ENCODE measurements at places on chromosomes 1 and 21.

DNA sequence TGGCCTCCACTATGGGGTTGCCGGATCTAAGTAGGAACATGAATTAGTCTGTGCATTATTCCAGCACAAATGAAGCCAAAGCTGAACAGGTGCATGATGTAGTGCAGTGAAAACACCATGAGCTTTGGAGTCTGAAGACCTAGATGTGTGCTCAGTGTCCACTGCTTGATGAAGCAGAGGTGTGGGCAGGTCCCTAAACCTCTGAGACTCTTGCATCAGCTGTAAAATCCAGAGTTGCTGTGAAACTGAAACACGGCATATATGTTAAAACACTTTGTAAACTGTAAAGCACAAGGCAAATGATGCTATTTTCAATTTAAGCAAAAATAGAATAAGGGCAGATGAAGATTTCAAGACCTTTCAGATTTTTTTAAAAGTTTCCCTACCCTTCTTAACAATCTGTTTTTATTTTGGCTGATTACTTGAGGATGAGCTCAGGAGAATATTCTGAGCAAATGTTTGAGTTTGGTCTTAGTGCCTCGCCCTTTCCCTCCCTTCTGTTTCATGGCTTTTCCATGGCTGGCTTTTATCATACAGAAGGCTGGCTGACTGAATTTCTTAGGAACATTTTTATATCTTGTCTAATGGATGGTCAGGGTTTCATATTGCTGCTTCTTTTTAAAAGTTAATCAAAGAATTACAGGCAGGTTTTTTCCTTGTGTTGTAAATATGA lies 221.8 kb downstream of the NTNG1 start:
- no peak for DNase-seq

GRCh38 chr1:197786280-197786679 lies 11.0 kb upstream of the DENND1B start:
- DNase-seq = no peak

- no peak for DNase-seq
These were observed 145.5 kb downstream of the VPS13D start for GRCh38 chr1:12375133-12375829.

DNA sequence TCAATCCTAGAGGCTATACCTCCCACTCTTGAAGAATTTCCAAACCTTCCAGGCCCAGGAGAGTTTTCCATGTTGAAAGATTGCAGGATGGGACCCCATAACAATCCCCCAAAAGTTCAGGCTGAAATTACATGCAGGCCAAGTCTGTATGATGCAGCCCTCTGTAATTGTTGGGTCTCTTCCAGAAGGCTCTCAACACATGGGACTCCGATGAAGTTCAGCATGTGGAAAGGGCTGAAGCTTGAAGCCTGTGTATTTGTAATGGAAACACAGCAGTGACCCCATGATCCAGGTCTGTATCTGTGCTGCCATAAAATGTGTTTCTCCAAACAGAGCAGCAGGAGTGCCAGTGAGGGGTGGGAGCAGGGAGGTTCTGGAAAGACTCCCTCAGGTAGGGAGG lies 202.5 kb upstream of the LYPLAL1 start:
- DNase-seq = no peak

GRCh38 chr1:212688341-212689047 lies 11.1 kb downstream of the BATF3 start:
- DNase-seq = no peak

DNA sequence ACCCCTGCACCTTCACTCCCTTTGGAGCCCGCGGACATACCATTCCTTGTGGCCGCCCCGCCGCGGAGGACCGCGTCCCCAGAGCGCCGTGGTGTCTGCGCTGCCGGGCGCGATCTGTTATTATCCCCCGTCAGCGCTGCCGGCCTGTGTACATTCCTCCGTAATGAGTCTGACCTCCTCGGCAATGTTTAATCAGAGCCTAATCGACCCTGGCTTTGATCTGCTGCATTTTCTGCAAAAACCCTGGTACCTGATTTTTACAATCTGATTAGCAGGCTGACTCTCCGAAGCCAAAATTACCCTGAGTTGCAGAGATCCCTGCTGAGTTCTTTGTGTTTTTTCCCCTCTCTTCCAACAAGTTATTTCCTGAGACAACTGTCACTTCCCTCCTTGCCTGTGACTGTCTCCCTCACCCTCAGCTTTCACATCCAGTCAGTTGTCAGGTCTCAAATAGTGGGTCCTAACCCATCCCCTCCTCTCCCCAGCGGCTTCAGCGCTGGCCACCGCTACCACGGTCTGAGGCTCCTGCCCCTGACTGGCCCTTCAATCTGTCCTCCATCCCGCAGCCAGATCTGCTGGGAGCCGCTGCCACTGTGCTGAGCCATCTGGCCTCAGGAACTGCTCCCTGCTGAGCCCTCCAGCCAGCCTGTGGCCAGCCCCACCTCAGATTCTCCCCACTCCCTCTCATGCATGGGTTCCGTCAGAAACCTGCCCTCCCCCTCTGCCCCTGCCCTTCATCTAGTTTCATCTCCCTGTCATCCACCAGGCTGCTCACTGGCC lies 53.5 kb downstream of the GLIS1 start:
- no peak for DNase-seq

- no peak for DNase-seq
These were observed 59.9 kb downstream of the CLEC20A start for GRCh38 chr1:178436899-178437298.

GRCh38 chr1:167425482-167425881 lies 92.8 kb downstream of the CD247 start:
- no peak for DNase-seq

- no peak for DNase-seq
These were observed 120.1 kb downstream of the USP25 start for GRCh38 chr21:15849927-15850326.

- DNase-seq = no peak
These were observed 27.7 kb upstream of the HAO2 start for GRCh38 chr1:119340861-119341261.

DNA sequence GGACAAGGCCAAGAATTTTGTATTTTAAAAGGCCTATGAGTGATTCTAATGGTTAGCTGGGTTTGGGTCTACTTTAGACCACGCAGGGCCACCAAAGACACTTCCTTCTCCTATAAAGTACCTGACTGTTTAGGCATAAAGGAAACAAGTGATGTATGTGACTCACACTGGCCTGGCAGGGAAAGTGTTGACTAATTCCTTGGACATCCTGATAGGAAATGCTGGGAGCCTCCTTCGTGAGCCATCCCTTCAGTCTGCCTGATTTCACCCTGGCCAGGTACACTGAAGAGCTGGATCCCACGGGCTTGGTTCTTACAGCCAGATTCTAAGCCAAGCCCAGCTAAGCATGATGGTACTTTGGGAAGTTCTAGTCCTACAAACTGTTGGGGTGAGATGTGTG lies 100.5 kb upstream of the HMGB4 start:
- no peak for DNase-seq

DNA sequence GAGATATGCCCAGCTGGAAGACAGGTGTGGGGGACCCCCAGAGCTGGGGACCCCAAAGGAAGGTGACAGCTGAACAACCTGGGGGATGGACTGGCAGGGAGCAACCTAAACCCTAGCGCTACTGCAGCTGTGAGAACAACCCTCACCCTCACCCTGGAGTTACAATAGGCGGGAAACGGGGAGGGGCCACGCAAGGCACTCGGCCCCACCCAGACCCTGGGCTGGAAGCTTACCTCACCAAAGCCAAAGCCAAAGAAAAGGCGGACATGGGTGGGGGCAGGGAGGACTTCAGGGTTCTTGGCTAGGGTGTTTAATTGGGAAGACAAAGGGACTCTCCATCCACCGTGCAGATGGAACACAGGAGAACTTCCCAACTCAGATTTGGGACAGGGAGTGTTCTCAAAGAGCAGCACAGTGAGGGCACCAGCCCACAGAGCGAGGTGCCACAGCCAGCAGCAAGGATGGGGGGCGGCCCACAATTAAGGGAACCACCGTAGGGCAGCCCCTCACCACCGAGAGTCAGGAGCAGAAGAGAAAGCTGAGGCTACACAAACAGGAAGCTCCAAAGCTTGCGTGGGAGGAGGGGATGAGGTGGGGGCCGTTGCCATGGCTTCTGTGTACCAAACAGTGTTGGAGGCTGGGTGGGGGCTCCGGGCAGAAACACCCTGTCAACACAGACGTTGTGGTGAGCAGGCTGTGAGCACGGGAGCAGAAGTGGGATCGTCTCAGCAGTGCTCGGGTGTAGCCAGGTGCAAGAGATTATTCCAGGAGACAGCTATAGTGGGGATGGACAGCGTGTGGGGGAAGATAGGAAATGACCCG lies 1.9 kb downstream of the TAGLN2 start:
- DNase-seq = peak; percentile 96

DNA sequence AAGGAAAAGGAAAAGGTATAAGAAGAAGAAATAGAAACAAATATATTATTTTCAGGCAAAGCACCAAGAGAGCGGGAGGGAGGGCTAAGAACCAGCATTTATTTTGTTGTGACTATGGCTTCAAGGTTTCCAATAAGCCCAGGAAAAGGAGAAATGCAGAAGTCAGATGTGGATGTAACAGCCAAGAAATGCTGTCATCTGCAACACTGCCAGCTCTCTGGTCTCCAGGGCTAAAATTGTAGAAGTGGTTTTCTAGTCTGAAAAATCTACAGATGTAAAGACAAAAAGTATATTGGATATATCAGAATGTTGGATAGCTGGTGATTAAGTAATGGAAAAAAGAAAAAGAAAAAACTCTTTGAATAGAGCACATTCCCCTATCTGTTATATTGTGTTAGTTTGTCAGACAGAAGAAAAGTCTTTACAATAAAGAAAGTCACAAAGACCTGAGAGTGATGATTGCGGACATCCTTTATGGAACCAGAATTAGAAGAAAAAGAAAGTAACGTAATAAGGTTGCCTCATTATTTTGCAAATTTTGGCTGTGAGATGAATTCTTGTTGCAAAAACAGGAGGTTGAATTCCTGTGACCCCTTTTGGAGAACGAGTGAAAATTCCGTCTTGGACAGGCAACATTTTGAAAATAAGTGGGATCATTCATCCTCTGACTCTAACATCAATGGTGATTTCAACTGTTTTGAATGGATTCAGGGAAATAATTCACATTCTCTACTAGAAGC lies 938.1 kb downstream of the TTLL7 start:
- DNase-seq = no peak

- no peak for DNase-seq
These were observed 610 bp downstream of the SCYL3 start for GRCh38 chr1:169892927-169893644.

DNA sequence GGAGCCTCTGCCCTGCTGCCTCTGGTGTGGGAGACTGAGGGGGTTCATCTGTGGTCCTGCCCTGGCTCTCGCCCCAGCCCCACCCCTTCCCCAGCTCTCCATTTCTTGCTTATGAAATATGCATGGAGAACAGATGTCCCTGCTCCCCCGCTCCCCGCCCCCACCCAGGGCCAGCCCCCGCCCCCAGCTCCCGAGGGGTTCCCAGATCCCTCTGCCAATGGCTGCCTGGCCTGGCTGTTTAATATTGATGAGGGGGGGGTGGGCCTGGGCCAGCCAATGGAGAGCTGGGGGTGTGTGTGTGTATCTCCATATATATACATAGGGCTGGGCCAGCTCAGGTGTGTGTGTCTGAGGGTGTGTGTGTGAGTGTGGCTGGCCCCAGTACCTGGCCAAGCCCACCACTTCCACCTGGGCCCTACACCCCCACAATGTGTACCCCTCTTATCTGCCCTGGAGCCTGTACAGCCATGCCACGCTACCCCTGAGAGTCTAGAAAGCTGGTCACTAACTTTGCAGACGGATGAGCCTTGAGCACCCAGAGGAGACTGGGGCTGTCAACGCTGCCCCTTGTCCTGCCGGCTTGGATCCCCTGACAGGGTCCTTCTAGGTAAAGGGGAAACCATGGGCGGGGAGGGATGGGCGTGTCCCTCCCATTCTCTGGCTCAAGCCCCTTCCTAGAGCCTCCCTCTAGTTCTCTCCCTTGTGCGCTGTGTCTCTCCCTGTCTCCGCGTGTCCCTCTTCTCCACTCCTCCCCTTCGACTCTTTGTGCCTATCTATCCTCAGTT lies at the start of gene NHLH1:
Gene NHLH1, plus strand, starts transcription at position 341 of the 785 bp plus-strand sequence. CDS start 3,661 bp downstream, outside the sequence.
- no peak for DNase-seq

DNA sequence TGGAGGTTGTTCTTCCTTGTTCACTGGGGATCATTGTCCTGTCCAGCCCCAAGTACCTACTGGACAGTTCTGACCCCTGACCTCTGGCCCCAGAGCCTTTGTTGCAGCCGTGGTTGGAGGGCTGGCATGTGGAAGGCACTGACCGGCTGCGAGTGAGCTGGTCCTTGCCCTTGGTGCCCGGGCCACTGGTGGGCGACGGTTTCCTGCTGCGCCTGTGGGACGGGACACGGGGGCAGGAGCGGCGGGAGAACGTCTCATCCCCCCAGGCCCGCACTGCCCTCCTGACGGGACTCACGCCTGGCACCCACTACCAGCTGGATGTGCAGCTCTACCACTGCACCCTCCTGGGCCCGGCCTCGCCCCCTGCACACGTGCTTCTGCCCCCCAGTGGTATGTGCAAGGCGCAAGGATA lies 11.4 kb downstream of the TIE1 start:
- DNase-seq = no peak

- no peak for DNase-seq
These were observed 37.2 kb upstream of the TNFRSF1B start for GRCh38 chr1:12129624-12130023.

GRCh38 chr1:87958201-87958600 lies 629.5 kb downstream of the LMO4 start:
- DNase-seq = no peak

DNA sequence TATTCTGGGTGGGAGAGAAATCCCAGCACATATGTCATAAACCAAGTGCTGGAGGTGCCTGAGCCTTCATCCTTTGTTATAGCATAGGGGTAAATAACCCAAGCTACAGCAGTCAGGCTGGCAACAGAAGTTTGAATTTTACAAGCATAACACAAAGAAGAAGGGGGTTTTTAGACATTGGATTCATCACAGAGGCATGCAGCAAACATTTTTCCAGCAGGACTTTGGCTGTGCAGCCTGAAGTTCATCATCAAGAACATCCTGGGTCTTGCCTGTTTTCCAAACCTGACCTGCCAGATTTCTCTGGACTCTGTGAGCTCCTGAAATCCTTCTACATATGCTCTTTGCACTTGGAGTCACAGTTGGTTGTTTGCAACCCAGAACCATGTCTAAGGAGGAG lies 16.2 kb downstream of the PTGER3 start:
- no peak for DNase-seq

GRCh38 chr1:97047421-97047793 lies 325.8 kb downstream of the PTBP2 start:
- no peak for DNase-seq

GRCh38 chr1:42670425-42670824 lies 11.8 kb upstream of the YBX1 start:
- no peak for DNase-seq

DNA sequence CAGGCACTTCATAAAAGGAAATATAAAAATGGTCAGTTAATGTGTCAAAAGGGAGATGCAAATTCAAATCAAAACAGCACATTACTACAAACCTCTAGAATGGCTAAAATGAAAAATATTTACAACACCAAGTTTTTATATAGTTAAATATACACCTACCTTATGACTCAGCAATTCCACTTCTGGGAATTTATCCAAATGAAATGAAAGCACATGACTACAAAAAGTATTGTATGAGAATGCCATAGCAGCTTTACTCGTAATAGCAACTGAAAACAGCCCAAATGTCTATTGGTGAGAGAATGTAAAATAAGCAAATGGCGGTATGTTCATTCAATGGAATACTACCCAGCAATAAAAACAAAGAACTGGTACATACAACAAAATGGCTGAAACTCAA lies 175.8 kb upstream of the SPAG17 start:
- DNase-seq = no peak

All from CD4-positive, alpha-beta T cell treated with Interleukin-21 for 1 hour (primary cell).